Naive B cell (primary cell): ENCODE measurements at places on chromosomes 1 and 21. TPM values are rescaled to one million over a fixed set of nuclear protein-coding genes. Genes with fewer than 3 reads are reported as not detected.
A peak's percentile ranks its signal among the peaks of the same experiment; 100 is the strongest.

Gene TMEM82
- polyA plus RNA-seq: not detected

Gene NPPA
- not detected for polyA plus RNA-seq

Gene RHEX
- polyA plus RNA-seq: 0.40 TPM

Gene ANKRD34A
- 0.27 TPM for polyA plus RNA-seq

- DNase-seq: peak; percentile 82
These were observed 432 bp downstream of the AKT3 start for GRCh38 chr1:243849421-243850201.

DNA sequence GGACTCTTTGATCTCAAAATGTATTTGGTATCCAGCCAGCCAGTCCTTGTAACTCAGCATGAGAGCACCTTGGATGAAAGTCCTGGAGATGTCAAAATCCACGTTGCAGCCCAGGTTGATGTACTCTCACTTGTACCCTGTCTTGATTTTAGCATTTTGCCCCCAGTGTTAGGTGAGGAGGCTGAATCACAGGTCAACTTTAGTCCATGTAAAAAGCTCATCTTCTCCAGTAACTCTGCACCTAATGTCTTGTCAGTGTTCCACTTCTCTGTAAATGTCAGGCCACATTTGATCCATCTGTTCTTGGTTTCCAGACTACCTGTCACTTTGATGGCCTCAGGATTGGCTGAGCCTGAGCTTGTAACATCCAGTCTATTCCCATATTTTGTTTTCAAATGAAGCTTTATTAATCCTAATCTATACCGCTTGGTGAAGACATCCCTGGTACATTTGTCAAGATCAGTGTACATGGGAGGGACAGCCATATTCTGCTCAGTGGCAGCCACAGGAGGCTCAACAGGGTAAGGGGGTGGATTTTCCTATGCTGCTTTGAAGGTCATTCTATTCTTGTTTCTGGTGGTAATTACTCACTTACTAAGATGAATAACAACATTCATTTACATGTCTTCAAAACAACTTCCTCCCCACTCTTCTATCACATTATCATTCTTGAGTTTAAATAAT lies 24.1 kb upstream of the FCRL3 start:
- DNase-seq: no peak

DNA sequence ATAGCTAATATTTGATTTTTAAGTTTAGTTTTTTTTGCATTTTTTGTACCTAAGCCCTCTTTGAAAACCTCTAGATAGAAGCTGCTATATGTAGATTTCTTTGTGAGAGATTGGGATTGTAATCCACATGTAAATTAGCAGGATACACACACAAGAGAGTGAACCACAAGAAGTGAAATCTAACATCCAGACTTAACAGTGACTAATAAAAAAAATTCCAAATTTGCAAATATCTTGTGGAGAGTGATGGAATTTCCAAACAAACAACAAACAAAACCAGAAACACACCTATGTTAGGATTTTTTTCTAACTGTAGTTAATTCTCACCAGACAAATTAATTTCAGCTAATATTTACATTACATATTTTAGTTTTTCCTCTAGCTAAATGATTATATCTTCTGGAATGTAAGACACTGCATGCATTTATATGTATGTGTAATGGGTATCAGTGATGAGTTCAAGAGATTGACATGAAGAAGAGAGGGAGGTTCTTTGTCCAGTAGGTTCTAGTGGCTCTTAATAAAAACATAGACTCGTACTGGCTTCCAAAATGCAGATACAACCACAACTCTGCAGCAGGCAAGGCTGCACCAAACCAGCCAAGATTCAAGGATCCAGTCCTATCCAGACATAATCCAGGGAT lies 12.8 kb downstream of the CLDN17 start:
- no peak for DNase-seq

DNA sequence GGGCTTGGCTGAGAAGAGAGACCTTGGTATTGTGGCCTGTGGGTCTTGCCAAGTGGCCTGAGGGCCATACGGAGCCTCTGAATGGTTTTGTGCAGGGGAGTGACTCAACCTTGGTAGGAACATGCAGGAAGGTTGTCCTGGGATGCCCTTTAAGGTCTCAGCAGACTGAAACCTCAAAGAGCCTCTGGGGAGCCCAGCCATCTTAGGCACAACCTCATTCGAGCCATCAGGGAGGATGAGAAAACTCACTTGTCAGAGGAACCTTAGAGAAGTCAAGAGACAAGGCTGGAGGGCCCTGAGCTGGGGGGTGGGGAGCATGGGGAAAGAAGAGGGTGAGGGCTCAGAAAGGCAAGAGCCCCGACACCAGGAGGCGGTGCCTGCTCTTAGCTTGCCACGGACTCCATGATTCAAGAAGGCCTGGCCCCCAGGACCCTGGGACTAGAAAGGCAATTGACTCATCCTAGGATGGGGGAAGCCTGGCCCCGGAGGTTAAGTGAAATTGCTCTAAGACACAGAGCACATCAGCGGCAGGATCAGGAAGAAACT lies 13.0 kb downstream of the IFI6 start:
- peak; percentile 52 for DNase-seq

- DNase-seq: no peak
These were observed 124.3 kb upstream of the GADD45A start for GRCh38 chr1:67560580-67561255.

GRCh38 chr1:201630582-201630981 lies 91.7 kb downstream of the NAV1 start:
- no peak for DNase-seq

- DNase-seq: no peak
These were observed 38.3 kb upstream of the MAP10 start for GRCh38 chr1:232766904-232767303.

DNA sequence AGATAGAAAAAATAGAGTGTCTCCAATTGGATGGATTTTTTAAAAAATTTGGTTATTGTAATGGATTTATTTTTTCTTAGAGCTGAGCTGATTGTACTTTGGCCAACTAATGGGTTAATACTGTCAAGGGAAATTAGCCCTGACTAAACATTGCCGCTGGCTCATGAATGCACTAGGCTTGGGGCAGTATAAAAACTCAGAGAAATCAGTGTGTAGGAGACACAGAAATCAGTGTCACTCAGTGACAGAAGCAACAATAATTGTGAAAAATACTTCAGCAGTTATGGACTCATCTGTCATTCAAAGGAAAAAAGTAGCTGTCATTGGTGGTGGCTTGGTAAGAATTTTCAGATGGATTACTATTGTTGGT lies at the start of gene KMO:
TSS of gene KMO (plus strand) at position 217 of the 370 bp plus-strand sequence. CDS start at position 284, 67 bp downstream.
- DNase-seq: no peak

DNA sequence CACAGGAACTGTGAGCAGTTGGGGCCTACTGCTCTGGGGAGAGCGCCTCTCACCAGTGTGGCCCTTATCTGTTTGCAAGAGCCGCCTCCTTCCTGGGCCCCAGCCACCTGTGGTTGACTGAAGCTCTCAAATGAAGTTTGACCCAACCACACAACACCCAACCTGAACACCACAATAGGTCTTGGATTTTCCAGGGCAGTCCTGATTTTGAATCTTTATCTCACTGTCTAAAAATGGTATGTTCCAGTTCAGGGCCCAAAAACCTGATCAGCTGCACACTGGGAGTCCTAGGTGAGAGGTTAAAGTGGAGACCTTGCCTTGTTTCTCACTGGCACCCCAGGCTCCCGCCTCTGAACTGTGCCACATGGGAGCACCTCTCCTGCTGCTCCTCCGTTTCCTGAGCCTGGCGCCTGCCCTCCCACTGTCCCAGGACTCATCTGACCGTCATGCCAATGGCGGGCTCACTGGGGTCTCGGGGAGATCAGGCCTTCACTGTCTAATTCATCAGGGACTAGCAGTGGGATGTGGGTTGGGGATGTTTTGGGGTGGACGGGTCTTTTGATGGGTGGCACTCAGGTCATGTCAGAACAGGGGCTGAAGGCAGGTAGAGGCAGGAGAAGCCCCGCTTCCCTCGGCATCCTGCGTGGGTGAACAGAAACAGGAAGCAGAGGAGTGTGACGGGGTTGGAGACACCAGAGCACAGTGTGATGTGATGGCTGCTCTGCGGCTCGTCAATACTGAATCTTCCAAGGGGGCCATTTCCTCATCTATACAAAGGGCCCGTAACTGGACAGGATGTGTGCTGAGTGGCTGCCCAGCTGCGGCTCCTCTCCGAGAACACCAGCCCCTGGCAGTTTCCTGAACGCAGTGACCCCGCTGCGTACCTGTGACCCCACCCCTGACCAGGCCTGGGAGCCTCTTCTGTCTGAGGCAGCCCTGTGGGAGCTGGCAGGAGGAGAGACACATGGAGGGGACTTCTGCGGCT lies 59.6 kb upstream of the ITPKB start:
- no peak for DNase-seq

- no peak for DNase-seq
These were observed 14.7 kb upstream of the COL18A1 start for GRCh38 chr21:45390121-45390751.
